ENCODE measurements at places on chromosomes 1 and 21.

DNA sequence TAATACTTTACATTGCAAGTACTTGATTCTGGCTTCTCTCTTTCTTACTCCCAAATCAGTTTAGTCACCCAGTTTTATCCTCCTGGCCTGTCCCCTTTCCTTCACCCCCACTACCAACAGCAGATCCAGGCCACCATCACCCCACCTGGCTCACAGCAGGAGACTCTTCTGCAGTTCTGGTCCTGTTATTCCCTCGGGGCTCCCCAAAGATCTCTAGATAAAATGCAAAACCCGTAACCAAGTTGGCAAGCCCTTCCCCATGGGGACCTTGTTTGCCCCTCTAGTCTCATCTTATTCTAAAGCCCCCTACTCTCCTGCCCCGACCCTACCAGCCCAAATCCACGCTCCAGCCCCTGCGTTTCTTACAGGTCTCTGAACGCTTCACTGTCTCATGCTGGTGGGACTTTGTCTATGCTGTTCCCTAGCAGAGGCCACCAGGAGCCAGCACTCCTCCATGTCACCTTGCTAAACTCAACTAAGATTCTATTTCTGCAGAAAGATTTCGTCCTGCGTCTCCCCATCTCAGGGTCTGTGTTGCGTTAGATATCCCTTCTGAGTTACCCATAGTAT, 4.0 kb downstream of the ABCG1 start:
- no peak for DNase-seq

DNA sequence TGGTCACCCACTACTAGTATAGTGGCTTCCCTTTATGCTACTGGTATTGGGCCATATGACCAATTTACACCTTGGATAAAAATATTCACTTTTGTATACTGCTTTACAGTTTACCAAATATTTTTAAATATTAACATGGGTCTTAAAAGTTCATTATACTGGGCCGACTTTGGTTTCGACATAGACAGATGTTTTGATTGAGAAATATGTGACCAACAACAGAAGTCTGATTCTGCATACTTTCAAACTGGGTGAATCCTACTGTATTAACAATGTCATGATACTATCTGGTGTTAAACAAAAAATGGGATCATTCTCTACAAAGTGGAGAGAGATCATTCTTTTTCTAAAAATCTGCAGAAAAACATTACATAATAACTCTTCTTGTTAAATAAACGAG, 134.8 kb downstream of the AKT3 start:
- no peak for DNase-seq

- no peak for DNase-seq
These were observed 73.2 kb downstream of the GRIK3 start for GRCh38 chr1:36961062-36961615.

- no peak for DNase-seq
These were observed 12.0 kb downstream of the CLEC20A start for GRCh38 chr1:178484698-178485225.

DNA sequence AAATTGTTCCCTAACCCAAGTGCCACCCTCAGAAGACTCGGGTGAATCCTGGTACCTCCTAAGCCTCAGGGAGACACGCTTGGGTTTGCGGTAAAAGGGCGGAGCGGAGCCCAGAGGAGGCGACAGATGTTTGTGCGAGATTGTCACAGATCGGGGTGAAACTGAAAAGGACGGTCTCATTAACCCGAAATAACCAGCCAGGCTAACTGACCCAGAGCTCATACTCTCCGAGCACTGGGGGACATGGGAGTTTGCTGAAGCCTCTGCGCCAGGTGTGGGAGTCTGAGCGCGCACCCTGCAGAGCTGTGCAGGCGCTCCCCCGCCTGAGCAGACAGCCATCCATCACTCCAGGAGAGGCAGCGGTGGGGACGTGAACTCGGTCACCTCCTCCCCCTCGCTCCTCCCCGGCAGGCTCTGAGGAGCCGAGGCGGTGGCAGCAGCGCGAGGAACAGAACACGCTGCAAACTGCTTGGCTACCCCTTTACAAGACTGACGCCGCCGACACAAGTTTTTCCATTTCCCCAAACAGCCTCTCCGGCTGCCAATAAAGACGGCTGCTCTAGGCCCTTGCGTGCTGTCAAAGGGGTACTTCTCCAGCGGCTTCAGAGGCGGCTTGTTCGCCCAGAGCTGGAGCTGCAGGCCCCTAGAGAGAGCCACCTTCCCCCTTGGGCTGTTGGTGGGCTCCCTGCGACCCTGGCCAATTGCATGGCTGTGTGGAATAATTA, 43.5 kb downstream of the RRAGC start:
- DNase-seq = peak; percentile 56

DNA sequence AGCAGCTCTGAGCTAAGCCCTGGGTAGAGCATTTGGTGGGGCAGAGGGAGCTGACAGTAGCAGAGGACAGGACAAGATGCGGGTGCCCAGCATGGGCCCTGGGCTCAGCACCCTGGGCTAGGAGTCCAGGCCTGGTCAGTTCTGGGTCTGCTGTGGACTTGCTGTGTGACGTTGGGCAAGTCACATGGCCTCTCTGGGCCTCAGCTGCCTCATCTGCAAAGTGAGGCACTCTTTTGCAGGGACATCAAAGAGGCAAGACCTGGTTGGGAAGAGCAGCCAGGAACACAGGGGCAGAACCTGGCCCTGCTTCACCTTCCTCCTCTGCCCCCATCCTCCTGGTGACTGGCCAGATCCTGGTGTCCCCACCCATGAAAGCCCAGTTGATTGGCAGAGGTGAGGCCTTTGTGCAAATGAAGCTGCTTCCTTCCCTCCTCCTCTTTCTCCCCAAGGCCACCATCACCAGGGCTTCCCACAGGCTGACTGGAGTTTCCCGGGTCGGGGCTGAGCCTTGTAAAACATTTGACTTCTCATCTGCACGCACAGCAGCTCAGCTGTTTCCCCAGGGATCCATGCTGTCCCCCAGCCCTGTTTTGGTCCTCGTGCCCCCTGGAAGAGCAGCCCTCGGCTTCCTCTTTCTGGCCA, 350.5 kb downstream of the MATN1 start:
- DNase-seq = no peak

DNA sequence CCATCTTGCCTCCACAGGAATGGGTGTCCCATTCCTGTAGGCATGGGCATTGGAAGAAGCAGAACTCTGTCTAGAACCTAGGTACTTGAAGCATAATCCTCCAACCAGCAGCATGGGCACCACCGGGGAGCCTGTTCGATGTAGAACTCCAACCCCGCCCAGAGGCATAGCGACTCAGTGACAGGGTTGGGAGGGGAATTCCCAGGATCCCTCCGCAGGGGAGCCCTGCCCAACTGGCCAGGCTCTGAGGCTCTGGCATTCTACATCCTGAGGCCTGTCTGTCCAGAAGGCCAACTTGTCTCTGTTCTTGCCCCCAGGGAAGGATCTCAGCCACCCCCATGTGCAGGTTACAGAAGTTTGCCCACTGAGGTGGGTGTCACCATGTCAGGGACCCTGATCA, 38.2 kb downstream of the CACNA1S start:
- DNase-seq = no peak

GRCh38 chr1:236350308-236350707, 43.8 kb upstream of the EDARADD start:
- DNase-seq = no peak

- DNase-seq = no peak
These were observed 13.1 kb upstream of the VAMP4 start for GRCh38 chr1:171754971-171755370.

DNA sequence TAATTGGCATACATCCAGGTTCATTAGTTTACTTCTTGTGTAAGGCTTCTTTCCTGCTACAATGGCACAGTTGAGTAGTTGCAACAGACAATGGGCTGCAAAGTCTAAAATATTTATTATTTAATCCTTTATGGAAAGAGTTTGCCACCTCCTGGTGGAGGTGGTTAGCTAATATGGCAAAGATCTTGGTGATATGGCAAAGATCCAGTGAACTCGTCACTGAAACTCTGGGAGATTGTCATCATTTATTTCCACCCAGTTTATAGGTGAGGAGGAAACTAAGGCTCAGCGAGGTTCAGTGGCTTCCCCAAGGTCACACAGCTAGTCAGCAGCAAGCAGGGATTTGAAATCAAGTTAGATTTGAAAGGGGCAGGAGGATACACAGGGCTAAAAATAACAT, 16.1 kb upstream of the IFFO2 start:
- DNase-seq = no peak

- DNase-seq = no peak
These were observed 1.2 kb downstream of the EVA1B start for GRCh38 chr1:36322041-36322785.

DNA sequence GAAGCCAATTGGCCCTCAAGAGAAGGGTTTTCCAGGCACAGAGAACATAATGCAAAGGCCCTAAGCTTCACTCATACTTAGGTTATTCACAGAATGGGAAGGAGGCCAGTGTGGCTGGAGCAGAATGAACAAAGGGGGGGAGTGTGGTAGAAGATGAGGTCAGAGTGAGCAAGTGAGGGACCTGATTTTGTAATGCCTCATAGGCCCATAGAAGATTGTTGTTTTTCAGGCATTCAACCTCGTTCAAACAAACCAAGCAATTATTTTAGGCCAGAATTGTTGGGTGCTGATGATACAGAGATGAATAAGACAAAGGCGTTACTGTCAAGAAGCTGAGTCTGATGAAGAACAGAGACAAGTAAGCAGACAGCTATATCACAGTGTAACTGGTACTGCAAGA, 54.5 kb upstream of the RAP1A start:
- DNase-seq = no peak

DNA sequence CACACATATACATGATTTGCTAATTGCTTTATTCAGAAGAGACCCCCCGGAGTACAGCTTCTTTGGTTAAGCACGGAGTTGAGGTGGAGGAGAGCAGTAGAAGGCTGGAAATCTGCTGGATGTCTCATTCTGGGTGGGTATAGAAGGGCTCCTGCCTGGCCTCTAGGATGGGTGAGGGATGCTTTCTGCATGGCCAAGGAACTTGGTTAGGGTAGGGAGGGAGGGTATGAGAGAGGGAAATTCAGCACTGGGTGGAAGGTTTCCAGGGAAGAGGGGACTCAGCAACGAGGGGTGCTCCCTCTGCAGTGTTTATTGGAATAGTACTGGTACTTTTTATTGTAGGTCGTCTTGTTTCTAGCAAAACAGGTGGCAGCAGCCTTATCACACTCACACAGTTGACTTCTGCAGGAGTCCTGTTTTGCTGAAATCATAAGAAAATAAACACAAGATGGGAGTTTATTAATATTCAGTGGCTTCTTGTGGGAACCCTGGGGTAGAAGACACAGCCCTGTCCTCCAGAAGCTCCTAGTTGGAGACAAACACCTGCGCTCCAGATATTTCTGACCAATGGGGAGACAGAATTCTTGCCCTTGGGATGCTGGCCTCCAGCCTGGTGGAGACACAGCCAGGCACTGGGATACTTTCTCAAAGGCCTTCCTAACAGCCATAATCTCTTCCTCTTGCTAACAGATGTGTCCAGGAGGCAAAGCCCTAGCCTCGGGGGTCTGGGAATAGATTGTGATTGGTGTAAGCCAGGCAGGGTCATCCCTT, 3.8 kb downstream of the PLA2G2A start:
- no peak for DNase-seq
